H1 (cell line): ENCODE measurements at places on chromosomes 3 and 15. TPM values are rescaled to one million over a fixed set of nuclear protein-coding genes. Genes with fewer than 3 reads are reported as not detected.

Gene LRRC31
- polyA plus RNA-seq: not detected in 2 replicates

Gene LRRC49
- polyA plus RNA-seq: 5.0 TPM in 2 replicates

Gene CELSR3
- 11.6 and 17.5 TPM in 2 replicates for polyA plus RNA-seq

Gene ALG3
- polyA plus RNA-seq: 148 and 184 TPM in 2 replicates

Gene CISH
- 2.2 and 3.0 TPM in 2 replicates for polyA plus RNA-seq

Gene DENND6A
- 7.3 and 7.8 TPM in 2 replicates for polyA plus RNA-seq

Gene FBXL22
- 0.09 and 0.24 TPM in 2 replicates for polyA plus RNA-seq

Gene AGBL1
- polyA plus RNA-seq: not detected in 2 replicates

Gene SLCO2A1
- polyA plus RNA-seq: 2.3 and 4.1 TPM in 2 replicates

Gene RTP1
- polyA plus RNA-seq: 2.1 and 2.9 TPM in 2 replicates

Gene CPLX3
- polyA plus RNA-seq: 0.17 and 0.27 TPM in 2 replicates

Gene RBM5
- polyA plus RNA-seq: 98.8 and 144 TPM in 2 replicates

Gene IL17RD
- polyA plus RNA-seq: 10.9 and 15.4 TPM in 2 replicates

Gene C2CD4A
- polyA plus RNA-seq: not detected in 2 replicates

Gene ZFYVE19
- 21.8 and 23.7 TPM in 2 replicates for polyA plus RNA-seq
